NCI-H2081 (cell line): ENCODE measurements at places on chromosomes 5 and 9.

- DNase-seq: no peak
Observed at GRCh38 chr5:132763181-132764036, 13.6 kb downstream of the SEPTIN8 start.

DNA sequence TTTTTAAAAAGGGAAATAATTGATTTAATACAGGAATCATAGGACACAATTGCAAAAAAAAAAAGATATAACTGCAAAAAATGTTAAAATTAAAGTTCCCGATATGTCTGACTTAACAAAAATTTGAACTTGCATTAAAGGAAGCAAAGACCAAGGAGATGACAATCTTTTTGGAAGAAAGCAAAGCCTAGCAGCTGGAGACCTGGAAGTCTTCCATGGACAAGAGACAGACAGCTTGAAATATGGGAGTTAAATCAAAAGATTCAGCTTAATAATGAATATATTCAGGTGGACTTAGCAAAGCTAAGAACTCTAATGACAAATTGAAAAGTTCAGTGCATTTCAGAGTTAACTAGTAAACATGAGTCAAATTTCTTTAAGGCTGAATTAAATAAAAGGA is 568.7 kb upstream of the RGMB start:
- DNase-seq: no peak

GRCh38 chr9:3508521-3509291 is 17.1 kb downstream of the RFX3 start:
- peak; percentile 88 for DNase-seq

DNA sequence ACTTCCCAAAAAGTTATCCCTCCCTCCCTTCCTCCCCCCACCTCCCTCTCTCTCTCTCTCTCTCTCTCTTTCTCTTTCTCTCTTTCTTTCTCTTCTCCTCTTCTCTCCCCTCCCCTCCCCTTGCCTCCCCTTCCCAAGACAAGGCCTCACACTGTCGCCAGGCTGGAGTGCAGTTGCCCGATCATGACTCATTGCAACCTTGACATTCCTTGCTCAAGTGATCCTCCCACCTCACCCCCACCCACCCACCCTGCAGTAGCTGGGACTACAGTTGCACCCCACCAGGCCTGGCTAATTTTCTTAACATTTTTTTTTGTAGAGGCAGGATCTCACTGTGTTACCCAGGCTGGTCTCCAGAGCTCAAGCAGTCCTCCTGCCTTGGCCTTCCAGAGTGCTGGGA is 32.8 kb downstream of the VPS13A start:
- no peak for DNase-seq

DNA sequence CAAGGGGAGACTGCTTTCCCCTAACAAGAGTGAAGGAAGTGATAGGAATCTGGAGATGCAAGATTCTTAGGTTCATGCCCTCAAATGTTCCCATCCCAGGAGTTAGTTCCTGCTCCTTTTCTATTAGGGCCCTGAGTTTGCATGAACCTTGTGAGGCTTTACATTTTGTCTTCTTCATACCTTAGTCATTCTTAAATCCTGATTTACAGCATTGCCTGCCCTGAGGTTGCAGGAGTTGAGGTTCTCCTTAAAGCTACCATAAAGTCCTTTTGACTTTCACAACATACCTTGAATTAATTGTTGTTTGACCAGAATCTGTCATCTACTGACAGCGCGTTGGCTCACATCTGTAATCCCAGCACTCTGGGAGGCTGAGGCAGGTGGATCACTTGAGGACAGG is 151.5 kb upstream of the ABCA1 start:
- no peak for DNase-seq

DNA sequence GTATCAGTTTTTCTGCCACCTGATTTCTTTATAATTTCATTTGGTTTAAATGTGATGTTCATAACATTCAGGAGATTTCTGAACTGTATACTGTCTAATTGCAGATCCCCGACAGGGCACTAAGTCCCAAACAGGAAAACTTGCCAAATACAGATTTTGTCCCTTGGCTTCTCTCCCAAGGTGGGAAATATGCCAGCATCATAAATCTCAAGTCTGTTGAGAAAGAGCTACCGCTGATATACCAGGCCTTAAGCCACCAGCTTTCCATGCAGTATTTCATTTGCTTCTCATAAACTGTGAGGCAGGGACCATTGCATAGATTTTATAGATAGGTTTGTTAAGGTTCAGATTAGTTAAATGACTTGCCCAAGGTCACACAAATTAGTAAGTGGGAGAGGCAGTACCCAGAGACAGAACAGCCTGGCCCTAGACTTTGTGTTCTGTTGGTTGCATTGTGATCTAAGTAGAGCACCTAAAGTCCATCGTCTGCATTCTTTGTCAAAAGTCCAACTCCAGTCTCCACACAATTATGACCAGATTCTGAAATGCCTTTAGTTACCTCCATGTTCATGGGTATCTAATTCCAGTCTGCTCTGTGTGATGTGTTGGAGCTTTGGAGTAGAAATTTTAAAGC is 16.2 kb downstream of the GPR21 start:
- peak; percentile 39 for DNase-seq

- DNase-seq: peak; percentile 85
Observed at GRCh38 chr9:14303521-14303920, 10.4 kb downstream of the NFIB start.

DNA sequence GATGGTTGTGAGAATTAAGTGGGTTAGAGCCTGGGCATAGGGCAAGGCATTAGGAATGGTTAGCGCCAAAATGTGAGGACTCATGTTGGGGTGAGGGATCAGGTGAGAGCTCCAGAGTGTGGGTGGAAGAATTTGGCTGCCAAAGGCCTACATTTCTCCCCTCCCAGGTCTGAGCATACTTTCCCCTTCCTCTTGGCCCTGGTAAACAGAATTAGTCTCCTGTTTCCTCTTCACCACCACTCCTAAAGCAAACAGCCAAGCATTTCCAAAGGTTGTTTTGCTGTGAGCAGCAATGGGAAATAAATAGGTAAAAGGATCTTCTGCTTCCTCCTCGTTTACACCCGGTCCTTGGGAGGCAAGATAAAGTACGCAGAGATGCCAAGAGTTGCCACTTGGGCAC is 132.5 kb downstream of the ZSWIM6 start:
- no peak for DNase-seq

DNA sequence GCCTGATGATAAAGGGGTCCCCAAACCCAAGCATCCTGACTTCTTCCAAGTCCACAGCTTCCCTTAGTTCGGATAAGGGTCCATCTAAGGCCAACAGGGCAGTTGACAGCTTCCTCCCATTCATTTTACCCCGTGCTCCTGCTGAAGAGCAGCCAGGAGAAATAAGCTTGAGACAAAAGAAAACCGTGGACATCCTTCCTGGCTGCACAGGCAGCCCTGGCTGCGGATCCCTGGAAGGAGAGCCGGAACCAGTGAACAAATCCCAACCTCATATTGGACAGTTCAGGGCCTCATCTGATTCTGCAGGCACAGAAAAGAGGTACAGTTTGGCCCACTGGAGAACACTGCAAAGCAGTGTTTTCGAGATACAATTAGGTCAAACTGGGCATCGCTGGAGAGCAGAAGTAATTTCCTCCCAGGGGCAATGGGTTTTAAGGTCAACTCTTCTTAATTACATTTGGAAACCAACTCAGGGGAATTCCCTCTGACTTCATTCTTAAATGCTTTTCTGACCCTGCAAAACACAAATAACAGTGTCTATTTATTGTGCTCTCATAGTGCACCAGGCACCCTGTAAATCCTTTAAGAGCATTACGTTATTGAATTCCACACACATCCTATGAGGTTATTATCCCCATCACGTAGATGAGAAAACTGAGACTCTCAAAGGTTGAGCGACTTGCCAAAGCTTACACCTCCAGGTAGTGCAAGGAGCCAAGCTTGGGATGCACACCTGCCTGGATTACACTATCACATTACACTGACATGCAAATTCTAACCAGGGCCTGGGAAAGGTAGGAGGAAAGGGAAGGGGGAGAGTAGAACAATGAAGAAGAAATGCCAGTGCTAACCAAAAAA is 21.2 kb downstream of the ADAM19 start:
- DNase-seq: no peak

DNA sequence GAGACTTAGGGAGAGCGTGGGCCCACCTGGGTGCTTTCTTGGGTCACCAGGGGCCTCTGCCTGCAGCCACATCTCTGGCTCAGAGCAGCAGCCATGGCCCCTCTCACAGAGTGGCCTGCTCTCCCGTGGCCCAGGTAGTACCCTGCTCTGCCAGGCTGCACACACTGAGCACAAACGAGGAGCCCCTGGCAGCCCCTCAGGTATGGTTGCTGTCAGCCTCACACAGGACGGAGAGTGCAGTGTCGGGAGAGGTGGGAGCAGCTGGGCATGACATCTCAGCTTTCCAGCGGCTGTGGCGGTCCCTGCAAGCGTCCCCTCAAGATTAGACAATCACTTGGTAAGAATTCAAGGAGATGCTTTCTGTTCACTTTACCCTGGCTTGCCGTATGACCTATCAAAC is 137.0 kb upstream of the IRX4 start:
- DNase-seq: no peak

DNA sequence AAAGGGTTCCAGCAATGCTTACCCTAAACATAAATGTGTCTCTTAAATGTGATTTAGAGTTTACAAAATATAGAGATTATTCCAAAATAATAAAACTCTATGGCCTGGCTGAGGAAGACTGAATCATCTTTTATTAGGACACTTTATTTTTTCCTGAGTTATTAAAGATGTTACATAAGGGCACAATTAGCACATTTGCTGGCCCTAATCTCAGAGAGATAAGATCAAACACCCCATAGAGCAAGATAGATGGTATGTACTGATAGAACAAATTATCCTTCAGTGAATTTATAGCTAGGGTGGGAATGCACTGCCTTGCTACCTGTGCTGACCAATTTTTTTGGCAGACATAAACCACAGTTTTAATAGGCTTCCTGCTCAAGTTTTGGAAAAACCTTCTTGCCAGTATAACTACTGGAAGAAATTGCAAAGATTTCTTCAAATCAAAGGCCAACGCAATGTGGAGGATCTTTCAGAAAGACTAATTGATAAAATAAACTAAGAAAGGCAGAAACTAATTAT is 367.1 kb upstream of the MPDZ start:
- no peak for DNase-seq

DNA sequence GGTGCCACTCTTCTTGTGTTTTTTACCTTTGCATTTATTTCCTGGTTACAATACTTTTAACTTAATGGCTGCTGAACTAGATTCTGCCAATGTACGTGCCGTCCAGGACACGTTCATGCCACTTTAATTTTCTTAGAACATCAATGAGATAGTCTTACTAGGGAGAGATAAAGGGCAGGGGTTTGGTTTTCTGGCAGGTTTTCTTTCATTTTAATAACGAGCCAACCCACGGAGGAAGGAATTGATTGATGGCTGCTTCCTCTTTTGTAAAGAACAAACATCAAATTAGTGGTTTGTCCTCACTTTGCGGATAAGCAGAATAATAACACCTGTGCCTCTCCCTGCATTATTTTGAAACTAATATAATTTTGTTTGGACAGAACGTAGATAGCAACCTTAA is 135.7 kb downstream of the DOCK8 start:
- DNase-seq: no peak

GRCh38 chr5:113204525-113205161 is 228.0 kb downstream of the DCP2 start:
- peak; percentile 24 for DNase-seq

- DNase-seq: no peak
Observed at GRCh38 chr9:136865768-136866103, 372 bp downstream of the EDF1 start.

- DNase-seq: no peak
Observed at GRCh38 chr5:148011398-148012137, 52.2 kb upstream of the SPINK5 start.

GRCh38 chr5:179379321-179379890 is 34.1 kb upstream of the ADAMTS2 start:
- no peak for DNase-seq

- DNase-seq: no peak
Observed at GRCh38 chr5:168059131-168059530, 232.3 kb upstream of the WWC1 start.

DNA sequence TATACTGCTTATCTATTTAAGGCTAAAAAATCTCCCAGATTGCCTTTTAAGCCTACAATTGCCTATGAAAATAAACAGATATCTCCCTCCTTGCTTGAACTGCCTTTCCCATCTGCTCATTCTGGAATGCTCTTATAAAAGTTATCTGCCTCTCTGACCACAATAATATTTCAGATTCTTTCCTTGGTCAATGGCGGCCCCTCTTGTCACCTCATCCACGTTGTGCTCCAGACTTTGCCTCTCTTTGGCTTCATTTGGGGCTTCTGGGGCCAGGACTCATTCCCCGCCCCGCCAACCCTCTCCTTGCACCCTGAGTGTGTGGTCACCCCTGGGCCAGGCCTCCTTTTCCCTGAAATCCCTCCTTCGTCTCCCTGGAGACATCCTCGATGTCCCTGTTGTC is 110.0 kb upstream of the RPS23 start:
- no peak for DNase-seq

DNA sequence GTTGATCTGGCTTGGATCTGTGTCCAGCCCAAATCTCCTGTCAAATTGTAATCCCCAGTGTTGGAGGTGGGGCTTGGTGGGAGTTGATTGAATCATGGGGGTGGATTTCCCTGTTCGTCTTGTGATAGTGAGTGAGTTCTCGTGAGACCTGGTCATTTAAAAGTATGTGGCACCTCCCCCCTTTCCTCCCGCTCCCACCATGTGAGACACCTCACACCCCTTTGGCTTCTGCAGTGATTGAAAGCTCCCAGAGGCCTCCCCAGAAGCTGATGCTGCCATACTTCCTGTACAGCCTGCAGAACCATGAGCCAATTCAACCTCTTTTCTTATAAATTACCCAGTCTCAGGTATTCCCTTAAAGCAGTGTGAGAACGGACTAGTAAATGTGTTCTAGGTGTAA is 117.3 kb upstream of the PTCH1 start:
- no peak for DNase-seq

GRCh38 chr5:148898413-148899075 is 72.1 kb downstream of the ADRB2 start:
- DNase-seq: no peak

DNA sequence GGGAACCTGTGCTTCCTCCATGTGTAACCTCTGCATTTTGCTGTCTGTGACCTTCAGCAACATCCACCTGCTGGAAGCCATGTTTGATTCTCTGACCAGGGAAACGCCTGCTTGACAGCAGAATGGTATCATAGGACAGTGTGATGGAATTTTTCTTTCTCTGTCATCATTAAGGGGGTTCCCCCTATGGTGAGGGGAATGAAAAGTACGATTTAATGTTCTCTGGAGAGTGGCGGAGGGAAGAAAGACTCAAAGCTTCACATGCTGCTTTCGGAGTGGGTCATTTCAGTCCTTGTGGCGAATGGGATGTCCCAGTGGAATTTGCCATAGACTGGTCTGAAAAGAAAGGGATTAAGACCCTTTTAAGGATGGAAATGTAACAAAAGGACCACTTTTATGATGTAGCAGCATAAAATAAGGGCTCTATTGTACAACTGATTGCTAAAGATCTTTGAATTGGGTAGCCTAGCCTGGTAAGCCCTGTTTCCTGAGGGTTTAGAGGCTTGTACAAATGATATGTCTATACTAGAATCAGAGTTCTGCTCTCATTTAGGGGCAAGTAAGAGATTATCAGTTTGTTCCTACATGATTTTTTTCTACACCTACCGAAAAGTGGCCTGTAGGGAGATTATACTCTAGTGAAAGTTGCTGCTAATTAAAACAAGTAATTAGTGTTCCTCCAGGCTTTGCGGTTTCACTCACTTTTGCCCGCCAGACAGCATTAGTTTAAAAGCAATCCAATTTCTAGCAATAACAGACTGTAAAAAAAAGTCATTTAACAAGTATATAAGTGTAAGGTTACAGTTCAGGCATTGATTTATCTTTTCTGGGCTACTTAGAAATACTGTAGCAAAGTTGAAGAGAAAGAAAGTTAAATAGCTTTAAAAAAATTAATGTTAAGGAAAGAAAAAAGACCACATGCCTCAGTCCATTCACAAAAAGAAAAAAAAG is 904.5 kb downstream of the NR2F1-AS1 start:
- no peak for DNase-seq
